Stimulated activated CD8-positive, alpha-beta memory T cell treated with anti-CD3 and anti-CD28 coated beads, Interleukin-4, amount 100 ng/mL, for 24 hours (primary cell): ENCODE measurements at places on chromosomes 12 and 14.

GRCh38 chr12:123895451-123895850 lies 77.2 kb downstream of the CCDC92 start:
- no peak for DNase-seq

GRCh38 chr12:46152456-46152855 lies 116.4 kb downstream of the SLC38A1 start:
- DNase-seq, result no peak

DNA sequence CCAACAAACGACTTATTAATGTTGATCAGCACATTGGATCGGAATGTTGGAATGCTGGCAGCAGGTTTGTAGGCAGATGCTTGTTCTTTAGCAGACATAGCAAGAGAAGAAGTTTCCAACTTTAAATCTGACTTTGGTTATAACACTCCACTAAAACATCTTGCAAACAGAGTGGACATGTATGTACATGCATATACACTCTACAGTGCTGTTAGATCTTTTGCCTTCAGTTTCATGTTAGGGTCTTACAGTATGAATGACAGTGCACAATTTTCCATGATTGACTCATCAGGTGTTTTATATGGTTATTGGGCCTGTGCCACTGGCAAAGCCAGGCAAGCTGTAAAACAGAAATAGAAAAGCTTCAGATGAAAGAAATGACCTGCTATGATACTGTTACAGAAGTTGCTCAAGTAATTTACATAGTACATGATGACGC lies 14.3 kb upstream of the DHRS7 start:
- DNase-seq, result no peak

- no peak for DNase-seq
Observed at GRCh38 chr14:33930439-33930838, 20.4 kb downstream of the EGLN3 start.

DNA sequence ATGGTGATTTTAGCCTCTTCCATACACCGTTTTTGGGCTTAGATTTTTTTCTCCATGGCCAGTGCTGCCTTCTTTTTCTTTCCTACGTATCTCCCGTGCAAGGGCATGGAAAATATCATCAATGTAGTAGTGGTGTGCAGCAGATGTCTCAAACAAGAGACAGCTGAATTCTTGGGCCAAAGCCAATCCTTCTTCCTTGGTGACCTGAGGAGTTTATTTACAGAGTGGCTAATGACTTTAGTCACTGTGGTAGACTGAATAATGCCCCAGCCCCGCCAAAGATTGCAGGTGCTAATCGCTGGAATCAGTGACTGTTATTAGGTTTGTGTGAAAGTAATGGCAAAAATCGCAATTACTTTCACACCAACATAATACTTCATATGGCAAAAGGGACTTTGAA lies 235.5 kb upstream of the NOS1 start:
- DNase-seq, result no peak

DNA sequence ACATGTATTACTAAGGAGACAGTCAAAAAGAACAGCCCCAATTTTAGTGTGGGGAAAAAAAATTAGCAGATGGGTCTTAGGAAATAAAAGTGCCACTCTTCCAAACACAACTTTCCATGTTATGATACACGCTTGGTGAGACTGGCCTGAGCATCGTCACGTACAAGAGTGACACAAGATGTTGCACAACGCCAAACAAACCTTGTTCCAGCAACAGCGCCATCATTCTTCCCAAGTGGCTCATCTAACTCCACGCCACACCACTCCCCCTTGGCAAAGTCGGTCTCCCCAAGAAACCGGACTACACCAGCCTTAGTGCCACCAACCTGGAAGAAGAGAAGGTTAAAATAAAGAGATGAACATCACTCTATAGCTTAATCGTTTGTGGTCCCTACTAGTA lies 58.7 kb downstream of the CLIP1 start:
- DNase-seq, result no peak

GRCh38 chr12:52438305-52439301 lies 4.4 kb upstream of the KRT75 start:
- DNase-seq, result no peak

DNA sequence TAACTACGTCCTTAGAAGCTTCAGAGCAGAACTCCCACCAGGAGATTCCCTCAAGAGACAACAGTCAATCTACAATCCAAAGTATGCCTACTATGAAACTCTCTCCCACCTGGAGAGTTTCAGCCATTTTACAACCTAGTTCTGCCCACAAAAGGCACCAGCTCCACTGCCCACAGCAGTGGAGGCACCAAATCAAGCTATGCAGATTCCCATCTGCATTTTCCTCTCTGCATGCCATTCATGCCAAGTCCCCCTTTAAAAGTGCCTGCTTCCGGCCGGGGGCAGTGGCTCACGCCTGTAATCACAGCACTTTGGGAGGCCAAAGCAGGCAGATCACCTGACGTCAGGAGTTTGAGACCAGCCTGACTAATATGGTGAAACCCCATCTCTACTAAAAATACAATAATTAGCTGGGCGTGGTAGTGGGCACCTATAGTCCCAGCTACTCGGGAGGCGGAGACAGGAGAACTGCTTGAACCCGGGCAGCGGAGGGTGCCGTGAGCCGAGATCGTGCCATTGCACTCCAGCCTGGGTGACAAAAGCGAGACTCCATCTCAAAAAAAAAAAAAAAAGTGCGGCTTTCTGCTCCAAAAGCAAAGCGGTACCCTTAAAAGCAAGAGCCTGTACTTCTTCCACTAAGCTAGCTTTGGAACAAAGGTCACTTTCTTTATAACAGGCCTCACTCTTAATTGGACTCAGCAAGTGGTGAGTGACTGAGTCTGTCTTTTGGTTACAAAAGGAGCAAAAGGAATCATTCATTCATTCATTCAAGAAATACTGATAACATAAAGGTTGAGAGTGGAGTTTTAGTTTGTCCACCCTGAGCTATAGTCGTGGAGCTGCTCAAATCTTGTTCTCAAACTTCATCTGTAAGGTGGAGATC lies 10.1 kb upstream of the DLGAP5 start:
- DNase-seq, result no peak

- DNase-seq, result no peak
Observed at GRCh38 chr14:31945074-31945613, 132.0 kb upstream of the ARHGAP5 start.

DNA sequence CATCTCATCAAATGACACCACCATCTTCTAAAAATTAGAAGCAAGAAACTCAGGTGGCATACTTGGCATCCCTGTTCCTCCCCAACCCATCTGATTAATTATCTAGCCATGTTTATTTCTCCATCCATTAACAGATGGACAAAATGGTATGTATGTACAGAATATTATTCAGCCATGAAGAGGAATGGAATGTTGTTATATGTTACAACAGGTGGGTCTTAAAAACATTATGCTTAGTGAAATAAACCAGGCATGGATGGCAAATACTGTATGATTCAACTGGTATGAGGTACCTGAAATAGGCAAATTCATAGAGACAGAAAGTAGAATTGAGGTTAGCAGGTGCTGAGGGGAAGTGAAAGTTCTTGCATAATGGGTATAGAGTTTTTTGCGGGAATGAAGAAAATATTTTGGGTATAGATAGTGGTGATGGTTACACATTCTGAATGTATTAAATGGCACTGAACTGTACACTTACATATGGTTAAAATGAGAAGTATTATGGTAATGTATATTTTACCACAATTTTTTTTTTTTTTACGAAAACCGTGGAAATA lies 17.5 kb downstream of the YY1 start:
- no peak for DNase-seq

- DNase-seq, result no peak
Observed at GRCh38 chr12:69123919-69124638, 115.3 kb upstream of the CPSF6 start.

DNA sequence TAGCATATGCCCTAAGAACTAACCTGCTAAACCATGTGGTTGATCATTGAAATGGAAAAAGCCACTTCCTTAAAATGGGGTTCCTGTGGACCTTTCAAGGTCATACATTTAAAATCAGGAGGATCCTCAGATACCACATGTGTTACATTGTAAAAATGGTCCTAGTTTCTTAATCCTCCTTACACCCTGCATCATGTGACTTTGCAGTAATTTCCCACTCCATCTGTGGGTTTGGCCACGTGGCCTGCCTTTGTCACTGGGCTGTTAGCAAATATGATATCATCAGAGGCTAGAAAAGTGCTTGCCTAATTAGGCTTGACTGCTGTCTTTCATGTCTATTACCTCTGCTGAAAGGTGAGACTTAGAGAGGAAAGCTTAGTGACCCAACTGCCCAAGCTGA lies 70.7 kb downstream of the CMKLR1 start:
- no peak for DNase-seq

- DNase-seq, result no peak
Observed at GRCh38 chr14:22488522-22489243, 100.3 kb downstream of the DAD1 start.

- DNase-seq, result no peak
Observed at GRCh38 chr12:41972598-41972997, 172.1 kb downstream of the GXYLT1 start.

DNA sequence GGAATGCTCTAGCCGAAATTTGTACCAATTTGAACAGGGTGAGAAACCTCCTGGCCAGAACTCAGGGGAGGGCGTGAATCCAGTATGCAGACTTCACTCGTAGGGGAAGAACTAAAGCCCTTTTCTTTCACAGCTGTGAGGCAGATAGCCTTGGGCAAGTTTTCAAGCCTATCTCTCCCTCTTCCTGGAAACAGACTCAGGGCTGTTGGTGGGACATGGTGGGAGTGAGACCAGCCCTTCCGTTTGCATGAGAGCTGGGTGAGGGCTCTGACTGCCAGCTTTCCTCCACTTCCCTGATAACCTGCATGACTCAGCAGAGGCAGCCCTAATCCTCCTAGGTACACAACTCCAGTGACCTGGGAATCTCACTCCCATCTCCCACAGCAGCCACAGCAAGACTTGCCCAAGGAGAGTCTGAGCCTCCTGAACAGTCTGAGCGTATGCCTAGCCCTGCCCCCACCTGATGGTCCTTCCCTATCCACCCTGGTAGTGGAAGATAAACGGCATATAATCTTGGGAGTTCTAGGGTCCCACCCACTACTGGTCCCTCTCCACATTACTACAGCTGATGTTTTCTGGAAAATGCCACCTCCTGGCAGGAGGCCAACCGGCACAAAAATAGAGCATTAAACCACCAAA lies 170.1 kb upstream of the AMIGO2 start:
- no peak for DNase-seq

GRCh38 chr12:95402096-95402495 lies 71.9 kb upstream of the METAP2 start:
- DNase-seq, result no peak

DNA sequence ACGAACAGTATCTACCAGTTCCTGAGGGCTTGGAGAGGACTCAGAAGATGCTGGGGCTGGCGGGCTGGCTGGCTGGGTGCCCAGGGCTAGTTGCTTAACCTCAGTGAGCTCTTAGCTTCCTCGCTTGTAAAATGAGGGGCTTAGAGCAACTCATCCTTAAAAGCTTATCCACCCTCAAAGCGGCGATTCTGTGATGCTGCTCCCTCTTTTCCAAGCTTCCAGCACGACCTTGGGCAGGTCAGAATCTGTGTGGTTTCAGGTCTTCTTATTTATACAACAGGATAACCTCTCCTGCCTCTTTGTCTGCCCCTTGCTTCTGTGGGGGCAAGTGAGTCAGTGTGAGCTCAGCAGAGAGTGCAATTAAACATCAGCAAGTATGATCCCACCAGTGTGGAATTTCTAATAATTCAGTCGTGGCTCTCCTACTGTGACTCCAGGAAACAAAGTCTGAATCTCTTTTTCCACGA lies 281.8 kb downstream of the KSR2 start:
- no peak for DNase-seq

- DNase-seq, result no peak
Observed at GRCh38 chr12:111256629-111257434, 112.1 kb downstream of the PHETA1 start.

- DNase-seq, result no peak
Observed at GRCh38 chr14:101501858-101502615, 59.3 kb upstream of the DIO3 start.

GRCh38 chr14:87712396-87713090 lies 280.4 kb downstream of the GALC start:
- no peak for DNase-seq

DNA sequence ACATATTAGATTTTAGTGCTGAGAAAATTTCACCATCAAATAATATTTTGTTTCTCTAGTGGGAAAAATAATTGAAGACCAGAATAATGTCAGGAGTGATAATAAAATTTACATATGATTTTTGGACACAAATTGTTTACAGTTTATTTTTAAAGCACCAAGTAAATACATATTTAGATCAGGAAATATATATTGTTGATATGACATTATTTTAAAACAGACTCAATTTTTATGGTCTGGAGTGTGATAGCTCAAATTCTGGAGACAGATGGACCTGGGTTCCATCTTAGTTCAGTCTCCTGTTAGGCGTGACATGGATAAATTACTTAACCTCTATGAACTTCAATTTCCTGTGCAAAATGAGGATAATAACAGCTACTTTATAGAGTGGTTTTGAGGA lies 135.4 kb downstream of the TPH2 start:
- DNase-seq, result no peak

DNA sequence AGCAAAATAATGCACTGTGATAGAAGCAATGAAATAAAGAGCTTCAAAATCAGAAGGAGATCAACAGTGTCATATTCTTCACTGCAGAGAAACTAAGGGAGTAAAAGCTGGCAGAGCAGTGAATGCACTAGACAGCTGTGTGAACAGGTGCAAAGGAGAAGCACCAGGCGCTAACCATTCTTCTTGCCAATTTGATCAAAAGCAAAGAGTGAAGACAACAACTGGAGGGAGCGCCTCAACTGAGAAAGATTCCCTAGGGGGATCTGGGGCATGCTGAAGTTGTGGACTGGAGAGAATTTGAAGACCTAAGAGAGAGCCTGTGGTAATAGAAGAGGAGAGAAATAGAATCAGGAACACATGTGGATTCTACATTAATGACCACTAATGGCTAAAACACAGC lies 50.4 kb upstream of the OVCH1 start:
- no peak for DNase-seq

GRCh38 chr12:85856966-85857365 lies 17.1 kb upstream of the NTS start:
- DNase-seq, result no peak

- DNase-seq, result no peak
Observed at GRCh38 chr12:118853634-118854033, 127.7 kb upstream of the SRRM4 start.

DNA sequence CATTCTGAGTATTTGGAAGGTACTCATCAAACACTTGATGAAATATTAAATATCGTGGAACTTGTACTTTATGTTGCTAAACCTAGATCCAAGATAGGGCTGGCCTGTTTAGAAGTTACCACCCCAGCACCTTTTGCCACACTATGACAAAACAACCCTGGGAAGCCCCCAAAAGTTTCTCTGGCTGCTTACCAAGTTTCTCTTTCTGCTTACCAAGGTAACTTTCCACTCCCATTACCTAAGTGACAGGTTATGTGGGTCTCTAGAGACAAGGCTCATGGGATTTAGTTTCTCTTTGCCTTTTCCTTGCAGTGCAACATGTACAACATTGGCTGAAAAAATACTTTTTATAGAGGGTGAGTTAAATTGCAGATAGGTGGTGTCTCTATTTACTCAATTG lies 28.9 kb upstream of the PPM1A start:
- peak; percentile 4 for DNase-seq

DNA sequence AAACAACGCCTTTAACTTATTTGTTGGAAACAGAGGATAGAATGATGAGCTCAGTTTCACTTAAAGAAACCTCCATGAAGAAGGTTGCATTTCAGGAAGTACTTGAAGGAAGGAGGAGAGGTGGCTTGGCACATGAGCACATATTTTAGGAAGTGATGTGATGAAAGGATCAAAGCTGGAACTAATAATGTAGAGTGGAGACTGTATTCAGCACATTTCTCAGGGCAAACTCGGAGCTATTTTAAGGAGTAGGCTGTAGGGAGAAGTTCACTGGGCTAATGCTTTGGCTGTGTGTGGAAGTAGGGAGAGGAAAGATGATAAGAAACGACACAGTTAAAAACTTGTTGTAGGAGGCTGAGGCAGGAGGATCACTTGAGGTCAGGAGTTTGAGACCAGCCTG lies 272.8 kb downstream of the AKAP6 start:
- DNase-seq, result no peak
